Endothelial cell of umbilical vein (primary cell): ENCODE measurements at places on chromosomes 2 and 18. TPM values are rescaled to one million over a fixed set of nuclear protein-coding genes. Genes with fewer than 3 reads are reported as not detected.

Gene IL1RL1
- 27.9 and 32.2 TPM in 2 replicates for polyA plus RNA-seq

Gene DYNC1I2
- polyA plus RNA-seq = 93.4 and 131 TPM in 2 replicates

Gene CRYGD
- not detected in 2 replicates for polyA plus RNA-seq

Gene CCNYL1
- polyA plus RNA-seq = 11.3 and 15.2 TPM in 2 replicates

Gene TRIM54
- 1.6 and 1.7 TPM in 2 replicates for polyA plus RNA-seq

DNA sequence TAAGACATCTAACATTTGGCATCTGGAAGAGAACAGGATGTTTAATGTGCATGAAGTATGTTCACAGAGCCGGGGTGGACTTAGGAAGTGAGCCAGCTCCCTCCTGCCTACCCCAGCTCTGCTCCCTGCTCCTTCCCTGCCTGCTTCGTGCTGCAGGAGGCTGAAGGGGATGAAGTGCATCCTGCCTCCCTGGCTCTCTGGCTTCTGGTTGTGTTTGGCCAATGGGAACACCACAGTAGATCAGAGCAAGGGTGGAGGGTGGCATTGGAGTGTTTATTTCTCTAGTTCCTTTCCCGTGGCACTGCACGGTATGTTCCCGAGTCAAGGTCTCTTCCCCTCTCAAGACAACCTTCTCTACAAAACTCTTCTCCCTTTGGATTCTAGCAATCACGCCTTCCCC is 379.9 kb downstream of the CLIP4 start:
- DNase-seq = no peak

GRCh38 chr2:167215595-167215994 is 327.3 kb downstream of the XIRP2 start:
- no peak for DNase-seq

DNA sequence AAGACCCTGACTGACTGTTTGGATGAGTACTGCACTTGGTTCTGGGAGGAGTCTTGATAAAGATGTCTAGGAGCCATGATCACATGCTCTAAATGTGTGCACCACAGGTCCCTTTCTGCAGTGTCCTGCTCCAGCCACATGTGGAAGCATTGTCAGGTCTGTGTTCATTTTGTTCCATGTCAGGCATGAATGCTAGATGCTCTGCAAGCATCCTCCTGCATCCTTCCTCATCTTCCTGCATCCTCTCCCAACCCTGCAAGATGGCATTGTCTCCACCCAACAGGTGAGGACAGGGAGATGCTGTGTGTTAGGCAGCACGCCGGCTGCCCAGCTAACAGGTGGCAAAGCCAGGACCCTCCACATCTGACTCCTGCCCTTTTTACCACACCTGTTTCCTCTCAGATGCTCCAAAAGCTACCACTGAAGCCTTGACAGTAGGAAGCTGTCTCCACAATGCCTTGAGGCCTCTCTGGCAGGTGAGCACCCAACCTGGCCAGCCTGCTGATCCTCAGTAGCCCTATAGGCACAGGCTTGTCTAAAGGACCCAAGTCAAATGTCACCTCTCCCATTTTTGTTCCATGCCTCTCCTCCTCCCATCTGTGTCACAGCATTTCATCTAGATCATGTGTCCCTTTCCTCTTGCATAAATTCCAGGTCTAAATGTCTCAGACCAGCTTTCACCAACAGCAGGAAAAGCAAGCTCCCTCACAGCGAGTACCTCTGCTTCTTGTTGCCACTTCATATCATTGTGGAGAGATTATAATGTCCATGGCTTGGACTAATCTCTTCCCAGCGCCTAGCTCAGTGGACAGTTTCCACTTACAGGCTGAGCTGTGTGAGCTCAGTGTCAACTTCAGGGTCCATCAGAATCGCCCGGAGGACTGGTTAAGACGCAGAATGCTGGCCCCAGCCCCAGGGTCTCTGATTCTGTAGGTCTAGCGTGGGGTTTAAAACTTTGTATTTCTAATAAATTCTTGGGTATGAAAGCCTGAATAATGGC is 55.0 kb downstream of the TMEM163 start:
- DNase-seq = no peak

GRCh38 chr2:74499267-74499939 is at the start of gene LBX2:
LBX2 (minus strand) TSS chr2:74499603; CDS start chr2:74499537, 66 bp downstream.
- no peak for DNase-seq

DNA sequence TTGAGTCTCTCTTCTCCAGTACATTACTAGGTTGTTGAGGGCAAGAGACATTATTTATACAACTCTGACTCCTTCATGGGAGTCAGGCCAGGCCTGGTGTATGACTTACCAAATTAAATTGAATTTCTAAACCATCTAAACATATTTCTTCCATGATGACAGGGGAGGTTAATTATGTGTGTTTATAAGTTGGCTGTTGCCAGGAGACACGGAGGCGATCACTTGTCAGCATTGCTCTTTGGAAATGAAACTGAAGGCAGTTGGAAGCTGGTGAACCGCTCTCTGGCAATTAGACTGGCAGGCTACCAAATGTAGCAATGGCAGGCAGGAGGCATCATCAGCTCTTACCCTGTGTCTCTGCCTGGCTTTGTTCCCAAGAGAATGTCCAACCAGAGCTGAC is 241.4 kb downstream of the KCNS3 start:
- DNase-seq = no peak

DNA sequence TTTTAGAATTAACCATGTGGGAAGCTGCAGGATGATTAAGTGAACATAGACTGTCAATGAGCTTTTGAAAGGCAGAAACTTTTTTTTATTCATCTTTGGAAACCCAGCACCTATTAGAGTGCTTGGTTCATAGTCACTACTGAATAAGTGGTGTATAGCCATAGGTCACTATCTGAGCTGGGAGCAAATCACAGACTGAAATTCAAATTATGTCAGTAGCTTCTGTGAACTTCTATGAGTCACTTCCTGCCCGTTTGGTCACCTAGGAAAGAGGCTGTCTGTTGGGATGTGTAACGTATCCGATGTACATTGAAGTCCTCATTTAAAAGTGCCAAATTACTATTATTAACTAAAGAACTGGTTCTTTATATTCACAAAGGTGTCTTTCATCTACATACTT is 20.5 kb upstream of the SLC40A1 start:
- no peak for DNase-seq

DNA sequence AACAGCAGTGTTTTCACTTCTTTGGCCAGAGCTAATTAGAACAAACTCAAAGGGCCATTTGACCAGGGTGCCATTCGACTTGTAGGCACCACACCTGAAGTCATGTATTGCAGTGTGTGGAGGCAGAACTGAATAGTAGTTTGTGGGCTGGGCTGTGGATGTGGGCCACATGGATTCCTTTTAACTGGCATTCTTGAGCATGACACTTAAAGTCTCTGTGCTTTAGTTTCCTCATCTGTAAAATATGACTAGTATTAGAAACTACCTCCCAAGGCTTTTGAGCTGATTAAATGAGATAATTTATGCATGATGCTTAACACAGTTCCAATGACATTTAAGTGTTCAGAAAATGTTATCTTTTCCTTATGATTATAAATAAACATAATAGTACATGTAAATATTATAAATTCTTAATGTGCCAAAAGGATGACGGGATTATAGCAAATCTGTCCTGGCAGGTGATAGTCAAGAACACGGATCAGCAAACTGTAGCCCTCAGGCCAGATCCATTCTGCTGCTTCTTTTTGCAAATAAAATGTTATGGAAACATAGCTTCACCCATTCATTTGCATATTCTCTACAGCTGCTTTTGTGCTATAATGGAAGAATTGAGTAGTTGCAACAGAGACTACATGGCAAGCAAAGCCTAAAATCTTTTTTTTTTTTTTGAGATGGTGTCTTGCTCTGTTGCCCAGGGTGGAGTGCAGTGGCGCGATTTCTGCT is 36.3 kb upstream of the CCDC68 start:
- DNase-seq = no peak

- DNase-seq = no peak
Measured at GRCh38 chr2:36423172-36423571, 67.6 kb downstream of the CRIM1 start.
